ENCODE measurements at places on chromosomes 3 and 15.

DNA sequence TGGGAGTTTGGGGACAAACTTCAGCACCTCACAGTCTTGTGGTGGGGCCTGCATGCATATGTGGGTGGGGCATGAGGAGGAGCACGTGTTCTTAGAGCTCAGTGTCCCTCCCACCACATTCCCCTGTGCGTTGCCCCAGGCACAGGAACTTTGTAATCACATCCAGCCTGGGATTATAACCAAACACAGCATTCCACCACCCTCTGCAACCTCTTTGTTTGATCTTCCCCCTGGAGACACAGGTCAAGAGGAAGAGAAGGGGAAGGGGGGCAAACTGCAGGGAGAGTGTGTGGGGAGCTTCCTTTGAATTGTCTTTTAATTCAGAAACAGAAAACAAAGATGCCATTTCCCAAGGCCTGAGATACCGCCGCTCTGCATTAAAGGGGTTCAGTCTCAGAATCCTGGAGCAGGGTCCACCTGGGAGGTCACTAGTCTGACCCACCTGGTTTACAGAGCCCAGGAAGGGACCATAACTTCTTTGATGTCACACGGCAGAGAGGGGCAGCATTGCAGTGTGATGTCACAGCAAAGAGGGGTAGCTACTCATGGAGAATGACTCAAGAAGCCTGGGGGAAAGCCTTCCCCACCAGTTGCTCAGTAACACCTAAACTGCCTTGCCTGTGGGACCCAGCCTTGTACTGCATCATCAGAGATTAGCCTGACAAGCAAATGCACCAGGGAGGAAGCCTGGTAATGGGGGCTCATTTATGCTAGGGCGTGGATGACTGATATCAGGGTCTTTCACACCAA, 106.3 kb upstream of the RNU6-1 start:
- no peak for DNase-seq

- DNase-seq: no peak
Measured at GRCh38 chr3:162092751-162093150, 596.1 kb downstream of the OTOL1 start.

DNA sequence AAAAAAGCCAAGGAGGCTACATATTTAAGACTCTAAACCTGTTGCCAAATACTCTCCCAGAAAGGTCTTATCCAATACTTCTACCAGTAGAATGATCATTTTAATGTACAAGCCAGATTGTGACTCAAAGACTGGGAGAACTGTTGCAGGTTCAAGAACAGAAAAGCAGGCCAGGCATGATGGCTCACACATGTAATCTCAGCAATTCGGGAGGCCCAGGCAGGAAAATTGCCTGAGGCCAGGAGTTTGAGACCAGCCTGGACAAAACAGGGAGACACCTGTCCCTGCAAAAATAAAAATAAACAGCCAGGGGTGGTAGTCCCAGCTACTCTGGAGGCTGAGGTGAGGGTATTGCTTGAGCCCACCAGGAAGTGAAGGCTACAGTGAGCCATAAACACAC, 17.8 kb upstream of the THUMPD3 start:
- no peak for DNase-seq

DNA sequence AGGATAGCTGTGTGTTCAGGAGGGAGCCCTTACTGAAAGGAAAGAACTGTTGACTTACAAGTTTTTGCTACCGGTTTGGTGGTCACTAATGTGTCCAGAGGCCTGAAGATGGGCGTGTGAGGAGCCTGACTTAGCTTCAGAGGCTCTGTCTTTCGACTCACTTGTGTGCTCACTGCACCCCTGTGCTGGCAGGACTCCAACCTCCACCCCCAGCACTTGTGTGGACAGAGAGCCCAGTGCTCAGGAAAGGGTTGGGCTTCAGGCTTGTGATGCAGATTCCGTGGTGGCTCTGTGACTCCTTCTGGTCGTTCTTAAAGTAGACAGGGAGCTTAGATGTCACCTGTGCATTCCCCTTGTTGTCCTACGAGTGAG, 100.9 kb downstream of the PGPEP1L start:
- DNase-seq: no peak

GRCh38 chr3:116302087-116302747, 143.1 kb downstream of the LSAMP start:
- DNase-seq: no peak
